Posterior vena cava (tissue), 2 donors: ENCODE measurements at places on chromosomes 2 and 18. TPM values are rescaled to one million over a fixed set of nuclear protein-coding genes. Genes with fewer than 3 reads are reported as not detected.

DNA sequence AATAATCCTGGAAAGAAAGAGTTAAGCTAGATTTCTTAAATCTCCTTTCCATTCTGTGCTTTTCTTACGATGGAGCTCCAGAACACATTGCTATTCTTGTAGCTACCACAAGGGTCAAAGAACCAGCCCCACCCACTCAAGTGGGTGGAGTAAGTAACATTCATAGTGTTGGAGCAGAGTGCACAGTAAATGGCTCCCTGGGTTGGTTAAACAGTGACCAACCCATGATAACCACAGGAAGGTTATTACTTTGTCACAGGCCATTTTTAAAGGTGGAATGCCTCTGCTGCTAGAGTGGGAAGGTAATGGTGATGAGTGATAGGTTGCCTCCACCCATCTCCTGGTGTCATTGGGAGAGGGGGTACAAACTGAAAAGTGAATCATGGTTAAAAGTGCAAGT lies 13.9 kb downstream of the ARPC2 start:
- DNase-seq: no peak

DNA sequence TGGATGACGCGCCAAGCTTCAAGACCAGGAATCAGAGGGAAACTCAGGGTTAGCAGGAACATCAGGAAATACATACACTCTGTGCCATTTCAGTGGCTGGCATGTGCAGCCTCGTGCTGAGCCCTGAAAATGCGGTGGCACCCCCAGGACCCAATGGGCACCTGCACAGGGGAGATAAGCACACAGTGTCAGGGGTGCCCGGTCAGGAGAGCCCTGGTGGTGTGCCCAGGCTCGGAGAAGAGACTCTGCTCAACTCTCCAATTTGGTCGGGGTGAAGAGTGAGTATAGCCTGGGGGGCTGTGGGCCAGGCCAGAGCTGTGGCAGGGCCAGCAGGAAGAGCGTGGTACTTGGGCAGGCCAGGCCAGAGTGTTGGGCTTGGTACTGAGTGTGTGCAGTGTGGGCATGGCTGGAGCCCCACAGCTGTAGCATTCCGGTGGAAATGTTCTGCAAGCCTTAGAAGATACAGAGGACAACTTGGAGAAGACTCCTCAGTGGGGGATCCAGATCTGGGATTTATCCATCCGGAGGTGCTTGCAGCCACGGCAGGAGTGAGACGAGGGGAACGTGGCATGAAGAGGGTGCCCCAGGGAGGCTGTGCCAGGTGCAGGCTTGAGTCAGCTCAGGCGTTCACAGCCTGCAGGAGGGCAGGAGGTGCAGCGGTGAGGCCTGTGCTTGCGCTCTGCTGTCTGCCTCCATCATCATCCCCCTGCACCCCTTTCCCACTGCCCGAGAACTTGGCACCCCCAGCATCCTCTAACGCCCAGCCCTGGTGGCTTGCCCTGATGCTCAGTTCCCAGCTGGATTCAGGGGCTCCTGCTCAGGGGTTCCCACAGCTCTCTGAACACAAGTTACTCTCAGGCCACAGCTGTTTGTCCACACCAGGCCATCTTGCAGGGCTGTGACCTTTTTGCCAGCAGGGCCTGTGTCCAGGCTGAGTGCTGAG lies 451.7 kb upstream of the HS6ST1 start:
- DNase-seq: no peak

GRCh38 chr2:29047083-29047845 lies 27.1 kb downstream of the PCARE start:
- DNase-seq: no peak

DNA sequence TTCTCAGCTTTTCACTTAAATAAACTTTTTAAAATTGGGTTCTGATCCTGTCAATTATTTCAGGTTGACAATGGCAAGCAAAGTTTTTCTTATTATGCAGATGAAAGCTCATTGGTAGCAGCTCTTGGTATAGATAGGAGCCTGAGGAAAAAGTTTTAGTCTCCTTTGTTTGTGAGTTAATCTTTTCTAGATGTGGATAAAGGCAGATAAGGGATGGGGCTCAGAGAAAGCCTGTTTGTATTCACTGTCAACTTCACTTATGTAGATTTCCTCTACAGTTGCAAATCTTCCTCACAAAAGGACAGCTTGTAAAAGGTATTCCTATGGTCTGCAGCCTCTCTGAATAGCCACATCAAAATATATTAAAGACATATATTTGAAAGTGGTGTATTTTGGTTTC lies 224.5 kb upstream of the SPOPL start:
- no peak for DNase-seq

DNA sequence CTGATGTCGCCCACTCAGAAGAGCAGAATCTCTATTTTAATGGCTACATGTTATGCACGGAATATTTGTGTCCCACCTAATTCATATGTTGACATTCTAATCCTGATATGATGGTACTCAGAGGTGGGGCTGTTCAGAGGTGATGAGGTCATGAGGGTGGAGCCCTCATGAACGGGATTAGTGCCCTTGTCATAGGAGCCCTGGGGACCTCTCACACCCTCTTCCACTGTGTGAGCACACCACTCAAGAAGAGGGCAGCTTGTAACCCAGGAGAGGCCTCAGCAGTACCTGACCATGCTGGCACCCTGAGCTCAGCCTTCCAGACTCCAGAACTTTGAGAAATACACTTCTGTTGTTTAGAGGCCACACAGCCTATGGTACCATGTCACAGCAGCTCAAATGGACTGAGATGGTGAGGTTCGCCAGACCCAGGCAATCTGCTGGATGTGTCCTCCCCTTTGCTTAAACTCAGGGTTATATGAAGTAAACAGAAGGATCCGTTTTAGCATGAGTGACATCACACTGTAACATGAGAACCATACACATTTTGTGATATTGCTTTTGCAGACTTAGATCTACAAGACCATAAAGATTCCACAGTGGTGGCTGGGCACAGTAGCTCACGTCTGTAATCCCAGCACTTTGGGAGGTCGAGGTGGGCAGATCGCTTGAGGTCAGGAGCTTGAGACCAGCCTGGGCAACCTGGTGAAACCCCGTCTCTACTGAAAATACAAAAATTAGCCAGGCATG lies 48.7 kb downstream of the ATOH8 start:
- no peak for DNase-seq

- DNase-seq: no peak
These were observed 990 bp upstream of the GDF7 start for GRCh38 chr2:20666005-20666303.

- DNase-seq: no peak
These were observed 17.2 kb downstream of the TMEM18 start for GRCh38 chr2:660029-660428.

CRACDL gene
- 3.5 TPM for total RNA-seq

TUBA3E gene
- not detected for total RNA-seq

MC4R gene
- total RNA-seq: not detected

GALNT5 gene
- 0.19 TPM for total RNA-seq

VSNL1 gene
- not detected for total RNA-seq
